ENCODE measurements at places on chromosomes 6 and 20.
A peak's percentile ranks its signal among the peaks of the same experiment; 100 is the strongest.

GRCh38 chr6:31614684-31615578 is at the start of gene AIF1:
Gene AIF1, plus strand, starts transcription at chr6:31615234. Its CDS starts 96 bp downstream, at chr6:31615330.
- DNase-seq, result no peak

DNA sequence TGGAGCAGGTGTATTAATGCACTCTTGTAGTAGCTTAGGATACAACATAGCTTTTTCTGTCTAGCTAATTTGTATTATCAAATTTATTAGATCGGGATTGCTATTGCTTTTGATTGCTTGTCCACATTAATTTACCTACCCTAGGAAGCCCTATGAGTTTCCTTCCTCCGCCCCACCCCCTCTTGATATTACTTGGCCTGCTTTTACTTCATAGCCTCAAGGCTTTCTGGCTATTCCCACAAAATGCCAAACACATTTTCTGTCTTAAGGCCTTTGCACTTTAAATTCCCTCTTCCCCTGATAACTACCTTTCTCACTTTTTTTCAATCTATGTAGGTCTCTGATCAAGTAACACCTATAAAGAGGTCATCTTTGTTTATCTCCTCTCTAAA is 99.1 kb upstream of the PRSS16 start:
- no peak for DNase-seq

DNA sequence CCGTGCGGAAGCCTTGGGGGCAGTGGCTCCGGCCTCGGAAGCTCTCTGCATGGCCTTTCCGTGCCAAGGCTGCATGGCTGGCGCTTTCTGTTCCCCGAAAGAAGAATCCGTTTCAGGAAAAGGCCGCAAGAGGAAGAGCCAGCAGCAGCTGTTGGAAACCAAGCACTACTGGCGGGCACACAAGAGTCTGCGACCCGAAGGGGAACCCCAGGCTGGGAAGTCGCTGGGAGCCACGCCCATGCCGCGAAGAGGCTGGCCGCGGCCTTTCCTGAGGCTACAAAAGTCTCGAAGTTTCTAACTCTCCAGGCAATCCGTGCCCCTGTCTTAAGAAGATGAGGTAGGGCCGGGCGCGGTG is at the start of gene CGAS:
Gene CGAS (minus strand): TSS at position 191 of the 355 bp plus-strand sequence. CDS start 116 bp downstream, at position 75.
- DNase-seq, result no peak

- DNase-seq, result no peak
Measured at GRCh38 chr6:80210618-80211017, 104.1 kb downstream of the BCKDHB start.

- no peak for DNase-seq
Measured at GRCh38 chr6:134240665-134241431, 77.1 kb downstream of the SGK1 start.

- DNase-seq, result no peak
Measured at GRCh38 chr20:50009521-50010454, 27.0 kb downstream of the SNAI1 start.

- DNase-seq, result peak; percentile 64
Measured at GRCh38 chr6:136326038-136326553, 36.5 kb upstream of the BCLAF1 start.
